ENCODE measurements at places on chromosomes 2 and 18.

- peak; percentile 62 for DNase-seq
Measured at GRCh38 chr18:5295231-5295920, at the start of gene ZBTB14. Gene ZBTB14 (minus strand): TSS chr18:5295726. CDS start chr18:5293246, 2,480 bp downstream.

DNA sequence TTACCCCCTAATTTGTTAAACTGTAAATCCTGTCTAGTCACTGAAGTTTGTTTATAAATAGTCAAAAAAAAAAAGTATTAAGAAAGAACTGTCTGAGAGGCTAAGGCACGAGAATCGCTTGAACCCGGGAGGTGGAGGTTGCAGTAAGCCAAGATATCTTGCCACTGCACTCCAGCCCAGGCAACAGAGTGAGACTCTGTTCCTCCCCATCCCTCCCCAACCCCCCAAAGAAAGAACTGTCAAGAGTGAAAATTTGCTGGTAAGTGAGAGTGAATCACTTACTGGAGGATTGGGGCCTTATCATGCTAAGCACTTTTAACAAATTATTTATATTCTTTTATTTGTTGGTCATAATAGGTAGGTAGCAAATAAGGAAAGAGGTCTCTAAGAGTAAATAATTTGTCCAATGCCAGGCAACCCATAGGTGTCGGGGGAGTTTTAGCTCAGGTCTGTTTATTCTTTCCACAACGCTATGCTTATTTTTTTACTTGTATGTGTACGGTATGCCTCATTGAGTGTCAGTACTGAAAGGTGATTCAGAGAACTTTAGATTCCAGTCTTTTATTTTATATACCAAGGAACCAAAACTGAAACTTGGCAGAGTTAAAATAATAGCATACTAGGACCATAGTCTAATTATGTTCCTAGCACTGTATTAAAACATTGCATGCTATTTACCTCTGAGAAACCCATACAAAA, 2.5 kb downstream of the TAF4B start:
- DNase-seq = no peak

DNA sequence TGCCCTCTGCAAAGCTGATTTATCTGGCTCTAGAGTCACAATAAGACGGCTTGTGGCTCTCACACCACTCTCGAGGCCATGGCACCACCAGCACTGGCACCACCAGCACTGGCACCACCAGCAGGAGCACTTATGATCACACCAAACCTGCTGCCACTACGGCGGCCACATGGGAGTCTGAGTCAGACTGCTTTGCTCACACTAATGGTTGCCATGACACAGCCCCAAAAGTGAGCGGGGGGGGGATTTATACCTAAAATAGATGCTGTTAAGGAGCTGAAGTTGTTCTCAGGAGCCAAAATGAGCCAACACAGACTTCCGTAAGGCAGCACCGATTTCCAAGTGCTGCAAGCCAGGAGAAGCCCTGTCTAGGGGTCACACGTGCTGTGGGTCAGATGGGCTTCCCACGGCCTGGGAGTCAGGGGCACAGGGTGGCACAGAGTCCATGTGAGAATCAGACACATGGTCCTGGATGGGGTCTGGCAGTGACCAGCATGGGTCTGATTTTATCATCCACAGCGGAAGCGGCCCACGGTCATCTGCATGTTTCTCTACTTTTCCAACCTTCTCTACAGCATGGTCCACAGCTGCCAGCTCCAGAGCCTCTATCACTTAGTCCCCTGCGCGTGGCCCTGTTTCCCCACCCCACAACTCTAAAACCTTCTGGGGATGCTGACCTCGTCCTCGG, 16.7 kb downstream of the DNMT3A start:
- no peak for DNase-seq

- no peak for DNase-seq
Measured at GRCh38 chr18:54479365-54479764, 111.7 kb upstream of the DYNAP start.

DNA sequence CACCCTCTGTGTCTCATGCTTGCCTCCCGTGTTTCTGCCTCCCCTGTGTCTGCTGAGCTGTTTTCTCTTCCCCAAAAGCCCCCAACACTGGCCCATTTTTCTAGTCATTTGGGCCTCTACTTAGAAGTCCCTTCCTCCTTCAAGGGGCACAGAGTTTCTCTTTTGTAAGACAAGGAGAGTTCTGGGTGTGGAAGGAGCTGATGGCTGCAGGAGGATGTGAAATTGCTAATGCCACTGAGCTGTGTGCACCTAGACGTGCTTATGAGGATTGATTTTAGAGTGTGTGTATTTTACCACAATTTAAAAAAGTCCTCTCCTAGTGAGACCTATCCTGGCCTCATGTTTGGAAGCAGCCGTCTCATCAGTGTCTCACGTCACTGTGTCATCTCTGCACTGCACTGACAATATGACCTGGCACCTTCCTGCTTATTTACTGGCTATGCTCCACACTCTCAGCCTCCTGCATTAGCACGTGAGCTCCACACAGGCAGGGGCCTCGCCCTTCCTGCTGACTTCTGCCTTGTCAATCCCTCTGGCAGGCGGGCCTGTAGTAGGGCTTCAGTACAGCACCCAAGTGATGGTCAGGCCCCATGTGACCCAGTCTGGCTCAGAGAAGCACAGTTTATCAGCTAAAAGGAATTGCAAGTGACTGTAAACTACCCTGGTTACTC, 8.0 kb upstream of the MBP start:
- no peak for DNase-seq

- no peak for DNase-seq
Measured at GRCh38 chr2:37417321-37417720, 72.9 kb downstream of the QPCT start.

DNA sequence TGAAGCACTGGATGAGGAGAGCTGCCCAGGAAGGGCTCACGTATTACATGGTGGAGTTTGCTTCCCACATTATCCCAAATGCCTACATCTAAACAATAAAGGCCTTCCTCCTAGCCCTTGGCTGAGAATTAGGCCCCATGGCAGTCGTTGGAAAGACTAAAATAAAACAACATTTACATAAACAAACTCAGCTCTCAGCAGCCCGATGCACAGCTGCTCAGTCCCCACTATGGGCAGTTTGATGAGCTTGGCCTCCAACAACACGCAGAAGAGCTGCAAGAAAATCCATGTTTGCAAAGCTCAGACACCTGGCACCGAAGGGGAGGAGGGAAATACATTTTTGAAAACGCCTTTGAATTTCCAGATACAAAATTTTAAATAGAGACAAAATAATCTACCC, 352.4 kb downstream of the EIPR1 start:
- peak; percentile 47 for DNase-seq

- no peak for DNase-seq
Measured at GRCh38 chr18:62331581-62332356, 6.7 kb downstream of the TNFRSF11A start.

- no peak for DNase-seq
Measured at GRCh38 chr2:195820373-195820772, 163.3 kb downstream of the SLC39A10 start.

- DNase-seq = no peak
Measured at GRCh38 chr2:216119146-216119545, 10.0 kb downstream of the XRCC5 start.

DNA sequence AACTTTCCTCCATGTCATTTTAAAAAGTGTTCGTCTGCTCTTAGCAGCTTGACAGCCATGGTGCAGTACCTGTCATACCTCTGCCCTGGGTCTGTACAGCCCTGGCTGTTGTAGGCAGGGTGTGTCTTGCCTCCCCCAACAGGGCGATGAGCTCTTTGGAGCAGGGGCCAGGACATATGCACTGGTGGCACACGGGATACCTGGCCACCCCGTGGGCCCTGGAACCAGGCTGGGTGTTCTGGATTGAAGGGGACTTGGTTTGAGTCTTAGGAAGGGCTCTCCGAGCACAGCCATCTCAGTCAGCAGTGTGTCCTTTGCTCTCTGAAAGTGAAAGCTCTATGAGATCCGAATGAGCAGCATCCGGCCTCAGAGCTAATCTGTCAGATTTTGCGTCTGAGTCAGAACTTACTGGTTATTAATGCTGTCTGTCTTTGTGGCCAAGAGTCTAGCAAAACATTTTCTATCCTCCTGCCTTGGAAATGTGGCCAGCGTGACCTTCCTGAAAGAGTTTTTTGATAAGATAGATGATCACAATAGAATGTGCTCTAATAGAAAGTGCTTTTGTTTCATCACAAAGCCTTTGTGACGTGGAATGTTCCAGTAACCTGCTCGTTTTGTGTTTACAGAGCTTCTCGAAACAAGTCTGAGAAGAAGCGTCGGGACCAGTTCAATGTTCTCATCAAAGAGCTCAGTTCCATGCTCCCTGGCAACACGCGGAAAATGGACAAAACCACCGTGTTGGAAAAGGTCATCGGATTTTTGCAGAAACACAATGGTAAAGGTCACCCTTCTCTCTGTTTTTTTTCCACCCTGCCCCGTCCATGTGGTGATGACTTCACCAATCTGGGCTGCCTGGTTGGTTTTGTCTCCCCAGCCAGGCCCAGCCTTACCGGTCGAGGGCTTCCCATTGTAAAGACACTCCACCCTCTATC, 77.3 kb upstream of the RPL31 start:
- DNase-seq = no peak

DNA sequence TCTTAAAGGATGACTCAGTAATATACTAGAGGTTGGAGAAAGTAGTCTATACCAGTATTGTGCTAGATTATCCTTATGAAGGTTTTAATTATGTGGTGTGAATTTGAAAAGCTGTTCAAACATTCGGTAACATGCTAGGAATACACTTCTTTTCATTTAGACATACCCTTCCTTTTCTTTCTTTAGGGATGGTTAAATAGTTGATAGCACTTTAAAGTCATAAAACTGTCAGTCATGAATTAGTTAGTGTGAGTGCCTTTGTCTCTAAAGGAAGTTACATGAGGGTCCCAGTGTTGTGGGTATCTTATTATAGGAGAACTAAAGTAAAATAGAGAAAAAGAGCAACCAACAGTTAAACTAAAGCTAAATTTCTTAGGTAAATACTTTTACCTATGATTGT, 149.3 kb downstream of the CSRNP3 start:
- no peak for DNase-seq

DNA sequence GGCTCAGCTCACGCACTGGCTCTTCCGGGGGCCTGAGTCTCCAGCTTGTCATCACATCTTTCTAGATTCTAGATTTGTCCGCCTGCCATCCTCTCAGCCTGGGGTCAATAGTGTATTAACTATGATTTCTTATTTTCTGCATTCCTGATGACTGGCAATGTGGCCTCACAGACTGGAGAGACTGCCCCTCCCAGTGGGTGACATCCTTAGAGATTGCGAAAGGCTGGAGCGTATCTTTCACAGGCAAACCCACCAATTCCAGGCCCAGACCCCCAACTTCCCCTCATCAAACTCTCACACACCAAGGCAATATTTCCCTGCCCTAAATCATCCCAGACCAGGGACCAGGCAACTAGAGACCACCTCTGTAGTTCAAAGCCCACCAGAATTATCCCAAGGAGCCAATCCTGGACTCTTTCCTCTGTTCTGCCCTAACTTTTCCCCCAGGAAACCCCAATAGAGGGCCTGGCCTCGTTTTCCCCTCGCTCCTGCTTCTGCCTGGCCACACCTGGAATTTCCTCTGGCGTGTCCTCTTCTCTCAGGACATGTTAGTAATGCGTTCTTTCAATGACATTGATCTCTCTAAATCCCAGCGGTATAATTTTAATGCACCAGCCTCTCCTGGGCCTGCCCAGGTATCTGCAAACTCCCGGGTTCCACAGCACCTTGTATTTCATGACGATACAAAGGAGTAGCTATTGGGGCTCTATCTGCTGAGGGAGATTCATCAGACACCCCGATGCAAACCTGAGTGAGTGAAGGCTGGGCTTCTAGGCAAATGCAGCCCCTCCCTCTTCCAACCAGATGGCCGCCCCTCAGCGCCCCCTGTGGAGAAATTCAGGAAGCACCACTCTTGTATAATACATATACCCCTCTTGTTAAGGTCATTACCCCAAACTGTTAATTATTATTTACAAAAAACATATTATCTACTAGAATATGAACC, 2.4 kb upstream of the KCNF1 start:
- peak; percentile 57 for DNase-seq

DNA sequence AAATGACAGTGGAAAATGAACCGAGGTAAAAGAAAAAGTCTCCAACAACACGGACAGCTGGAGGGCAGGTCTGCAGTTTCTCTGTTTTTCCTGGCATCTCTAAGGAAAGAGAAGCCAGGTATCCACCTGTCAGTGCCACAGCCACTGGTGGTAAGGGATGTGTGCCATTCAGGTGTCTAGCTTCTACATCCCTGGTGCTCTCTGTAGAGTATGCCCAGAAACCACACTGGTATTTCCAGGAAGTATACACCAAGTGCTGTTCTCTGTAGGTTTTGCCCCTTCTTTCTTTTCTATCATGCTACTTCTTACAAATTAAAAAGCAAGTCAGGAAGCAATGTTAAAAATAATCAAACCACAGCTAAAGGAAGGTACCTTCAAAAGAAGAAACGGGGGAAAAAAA, 7.6 kb upstream of the AGFG1 start:
- no peak for DNase-seq

- no peak for DNase-seq
Measured at GRCh38 chr2:175282886-175283285, 101.4 kb upstream of the ATP5MC3 start.

DNA sequence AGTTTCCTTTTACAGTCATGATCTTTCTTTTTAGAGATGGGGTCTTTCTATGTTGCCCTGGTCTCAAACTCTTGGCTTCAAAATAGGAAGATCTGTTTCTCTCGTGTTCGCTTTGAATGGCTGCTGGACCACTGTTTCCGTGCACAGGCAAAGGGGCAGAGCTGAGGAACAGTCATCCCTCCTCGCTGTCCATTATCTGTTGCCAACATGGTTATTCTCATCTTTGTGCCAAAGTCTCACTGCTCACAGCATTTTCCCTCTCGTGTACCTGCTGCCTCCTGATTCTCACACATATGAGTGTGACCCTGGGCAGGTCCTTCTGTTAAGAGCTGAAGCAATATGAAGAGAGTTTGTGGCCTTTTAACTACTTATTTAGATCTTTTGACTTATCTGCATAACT, 28.0 kb upstream of the CCNYL1 start:
- DNase-seq = no peak

GRCh38 chr2:205755923-205756322, 73.6 kb downstream of the NRP2 start:
- no peak for DNase-seq

DNA sequence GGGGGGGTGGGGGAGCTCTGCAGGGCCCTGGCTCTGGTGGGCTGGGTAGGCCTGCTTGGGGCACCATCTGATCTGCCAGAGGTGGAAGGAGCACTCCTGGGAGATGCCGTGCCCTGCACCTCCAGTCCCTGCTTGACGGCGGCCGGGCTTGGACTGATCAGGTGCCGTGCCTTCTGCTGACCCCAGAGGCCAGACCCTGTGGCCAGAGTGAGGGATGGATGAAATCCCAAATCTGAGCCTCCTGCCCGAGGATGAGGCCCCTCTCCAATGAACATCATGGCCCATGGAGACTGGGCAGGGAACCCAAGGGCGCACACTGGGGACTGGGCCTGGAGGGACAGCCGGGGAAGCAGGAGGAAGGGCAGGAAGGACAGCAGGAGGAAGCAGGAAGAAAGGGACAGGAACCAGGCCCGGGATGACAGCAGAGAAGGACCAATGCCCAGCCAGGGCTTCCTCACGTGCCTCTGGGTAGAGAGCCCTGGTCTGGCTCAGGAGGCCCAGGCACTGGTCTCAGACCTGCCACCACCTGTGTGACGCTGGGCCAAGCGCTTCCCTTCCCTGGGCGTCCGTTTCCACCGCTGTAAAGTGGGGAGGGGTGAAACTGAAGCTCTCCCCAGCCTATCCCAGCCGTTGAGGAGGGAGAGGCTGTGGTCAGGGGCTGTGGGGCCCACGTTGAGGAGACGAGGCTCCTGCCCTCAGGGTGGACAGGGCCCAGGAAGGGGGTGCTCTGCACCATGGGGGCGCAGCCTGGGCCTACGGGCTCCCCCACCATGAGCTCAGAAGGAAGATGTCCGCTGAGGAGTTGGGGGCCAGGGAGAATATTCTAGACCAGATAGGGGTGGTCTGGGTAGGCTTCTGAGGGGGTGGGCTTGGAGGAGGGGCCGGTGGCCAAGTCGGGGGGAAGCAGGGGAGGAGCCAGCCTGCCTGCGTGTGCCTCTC, 1.0 kb upstream of the GPR35 start:
- DNase-seq = no peak

Measured in NCI-H2081 (cell line).